Anterior cingulate cortex (tissue), 58 donors: ENCODE measurements at places on chromosomes 5 and 9.

- DNase-seq: no peak
Measured at GRCh38 chr5:99948850-99949249, 586.3 kb upstream of the FAM174A start.

GRCh38 chr9:1440256-1440655, 390.1 kb downstream of the DMRT2 start:
- no peak for DNase-seq

GRCh38 chr5:79225026-79225425, 10.9 kb upstream of the JMY start:
- DNase-seq: no peak

- no peak for DNase-seq
Measured at GRCh38 chr5:53890490-53890889, 330.1 kb downstream of the NDUFS4 start.

DNA sequence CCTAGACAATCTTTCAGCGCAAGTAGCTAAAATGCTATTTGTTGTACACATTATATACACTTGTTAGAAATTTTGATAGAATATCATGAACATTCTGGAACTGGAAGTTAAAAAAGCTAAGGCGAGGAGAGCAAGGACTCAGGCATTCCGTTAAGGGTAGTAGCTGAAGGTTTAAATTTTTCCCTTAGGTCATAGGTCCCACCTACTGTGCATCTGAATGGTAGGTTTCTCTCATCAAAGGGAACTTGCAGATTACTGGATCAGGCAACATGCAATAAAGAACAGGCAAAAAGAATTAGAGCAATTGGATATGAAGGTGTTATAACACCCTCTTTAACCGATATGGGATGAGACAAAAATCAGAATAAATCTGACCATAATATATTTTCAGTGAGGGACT, 32.8 kb downstream of the TMEM161B start:
- DNase-seq: no peak

- DNase-seq: no peak
Measured at GRCh38 chr5:72760259-72760658, 56.2 kb upstream of the TNPO1 start.

DNA sequence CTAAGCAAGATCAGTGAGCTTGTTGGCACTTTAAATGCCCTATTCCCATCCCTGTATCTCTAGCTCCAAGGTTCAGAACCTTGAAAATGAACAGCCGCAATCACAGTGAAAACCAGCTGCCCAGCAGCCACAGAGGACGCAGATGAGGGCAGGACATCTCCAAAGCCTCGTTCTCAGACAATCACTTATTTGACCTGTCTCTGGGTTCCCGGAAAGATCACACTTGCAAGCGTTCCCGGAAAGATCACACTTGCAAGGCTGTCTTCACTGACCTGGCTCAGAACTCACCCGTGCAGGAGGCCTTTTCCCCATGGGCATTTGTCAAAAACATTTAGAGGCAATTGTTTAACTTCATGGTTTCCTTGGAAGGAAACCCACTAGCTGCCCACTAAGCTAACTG, 25.7 kb downstream of the IPPK start:
- no peak for DNase-seq

GRCh38 chr5:180849827-180850226, 11.2 kb downstream of the ZFP62 start:
- no peak for DNase-seq

DNA sequence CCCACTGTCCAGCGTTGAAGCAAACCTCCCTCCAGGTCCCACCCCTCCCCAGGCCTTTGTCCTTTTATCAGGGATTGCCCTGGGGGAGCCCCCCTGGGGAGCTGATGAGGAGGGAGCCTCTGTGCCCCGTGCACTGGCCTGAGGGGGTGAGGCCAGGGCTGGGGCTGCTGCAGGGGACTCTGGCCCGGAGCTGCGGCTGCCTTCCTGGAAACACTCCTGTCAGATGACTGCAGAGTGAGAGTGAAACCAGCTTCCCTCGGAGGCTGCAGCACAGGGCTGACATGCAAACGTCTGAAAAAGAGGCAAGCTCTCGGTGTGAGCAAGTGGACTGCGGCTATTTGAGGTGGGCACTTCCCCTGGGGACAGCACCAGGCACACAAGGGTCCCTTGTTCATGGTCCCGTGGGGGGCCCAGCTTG, 4.6 kb upstream of the TRAF2 start:
- DNase-seq: no peak

DNA sequence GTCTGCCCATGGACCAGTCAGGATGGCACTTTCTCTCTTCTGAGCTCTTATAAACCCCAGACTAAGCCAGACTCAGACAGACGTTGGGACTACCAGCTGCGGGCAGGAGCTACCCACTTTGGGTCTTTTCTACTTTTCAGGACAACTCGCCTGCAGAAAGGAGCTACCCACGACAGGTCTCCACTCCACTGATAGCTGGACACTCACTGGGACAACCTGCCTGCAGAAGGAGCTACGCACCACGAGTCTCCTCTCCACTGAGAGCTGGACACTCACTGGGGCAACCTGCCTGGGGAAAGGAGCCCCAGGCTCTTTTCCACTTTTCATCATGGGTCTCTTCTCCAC, 1440.2 kb upstream of the ACO1 start:
- no peak for DNase-seq
